ENCODE measurements at places on chromosomes 16 and 17.

DNA sequence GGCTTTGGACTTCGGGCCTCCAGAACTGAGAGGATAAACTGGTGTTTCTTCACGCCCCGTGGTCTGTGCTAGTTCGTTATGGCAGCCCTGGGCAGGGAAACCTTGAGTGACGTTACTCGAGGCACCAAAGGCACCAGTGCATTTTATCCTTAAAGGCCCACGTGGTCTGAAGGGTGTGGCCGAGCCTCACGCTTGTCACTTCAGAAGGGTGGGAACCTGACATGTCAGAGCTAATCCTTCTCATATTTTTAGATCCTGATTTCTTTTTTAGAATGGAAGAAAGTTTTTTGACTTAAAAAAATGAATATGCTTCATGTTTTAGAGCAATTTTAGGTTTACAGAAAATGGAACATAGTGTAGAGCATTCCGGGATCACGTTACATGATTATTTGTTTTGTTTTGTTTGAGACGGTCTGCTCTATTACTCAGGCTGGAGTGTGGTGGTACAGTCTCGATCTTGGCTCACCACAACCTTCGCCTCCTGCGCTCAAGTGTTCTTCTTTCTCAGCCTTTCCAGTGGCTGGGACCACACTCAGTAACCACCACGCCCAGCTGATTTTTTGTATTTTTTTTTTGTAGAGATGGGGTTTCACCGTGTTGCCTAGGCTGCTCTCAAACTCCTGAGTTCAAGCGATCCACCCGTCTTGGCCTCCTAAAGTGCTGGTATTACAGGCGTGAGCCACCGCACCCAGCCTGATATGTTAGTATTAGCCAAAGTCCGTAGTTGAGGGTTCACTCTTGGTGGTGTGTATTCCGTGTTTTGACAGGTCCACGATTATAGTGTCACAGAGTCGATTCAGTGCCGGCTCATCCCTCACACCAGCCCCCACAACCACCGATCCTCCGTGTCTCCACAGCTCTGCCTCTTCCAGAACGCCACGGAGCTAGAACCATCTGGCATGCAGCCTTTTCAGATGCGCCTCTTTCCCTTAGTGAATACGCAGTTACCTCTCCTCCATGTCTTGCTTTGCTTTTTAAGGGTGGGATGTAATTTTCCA is 47.9 kb downstream of the RAB11FIP3 start:
- DNase-seq: no peak

DNA sequence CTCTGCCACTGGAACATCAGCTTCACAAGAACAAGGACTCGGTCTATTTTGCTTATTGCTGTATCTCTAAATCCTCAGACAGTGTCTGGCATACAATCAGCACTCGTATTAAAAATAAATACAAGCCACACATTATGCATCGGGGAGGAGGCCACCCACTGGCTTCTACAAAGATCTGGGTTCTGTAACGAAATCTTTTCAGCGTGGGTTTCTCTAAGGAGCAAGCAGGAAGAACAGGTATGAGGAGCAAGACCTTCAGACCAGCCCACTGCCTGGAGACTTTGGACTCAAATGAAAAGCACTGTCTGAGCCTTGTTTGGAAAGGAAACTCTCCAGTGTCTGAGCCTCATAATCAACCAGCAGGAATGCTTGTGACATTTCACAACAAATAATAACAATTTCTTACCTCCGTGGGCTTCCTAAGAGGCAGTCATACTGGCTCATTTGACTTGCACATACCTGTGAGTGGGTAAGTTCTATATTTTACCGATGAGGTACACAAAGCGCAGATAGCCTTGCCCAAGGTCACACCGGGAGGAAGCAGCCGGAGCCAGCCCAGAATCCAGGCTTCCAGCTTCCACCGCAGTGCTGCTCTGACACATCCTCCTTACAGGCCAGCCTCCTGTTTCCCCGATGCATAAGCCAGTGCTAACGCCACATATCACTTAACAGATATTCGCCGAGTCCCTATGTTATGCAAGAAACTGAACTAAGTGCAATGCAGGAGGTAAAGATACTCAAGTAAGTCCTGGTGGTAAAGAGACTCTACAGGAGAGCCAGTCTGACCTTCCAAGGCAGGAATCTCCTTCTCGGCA is 118.6 kb upstream of the TNRC6C start:
- no peak for DNase-seq

DNA sequence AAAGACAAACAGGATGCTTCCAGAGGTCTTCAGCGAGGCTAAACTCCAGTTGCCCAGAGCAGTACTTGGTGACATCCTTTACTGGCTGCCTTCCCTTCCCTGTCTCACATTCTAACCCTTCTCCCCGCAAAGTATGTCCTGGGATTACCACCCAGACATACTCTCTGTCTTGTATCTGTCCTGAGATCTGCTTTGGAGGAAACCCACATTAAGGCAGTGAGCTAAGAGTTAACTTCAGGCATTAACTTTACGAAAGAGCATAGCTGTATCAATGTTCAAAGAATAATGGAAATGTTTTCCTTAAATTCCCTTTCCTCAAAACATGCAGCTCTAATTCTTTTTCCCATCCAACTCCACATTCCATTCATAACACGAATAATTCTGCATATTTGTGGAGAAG is 385.2 kb downstream of the NPIPA8 start:
- no peak for DNase-seq

GRCh38 chr16:17921357-17921978 is 415.1 kb downstream of the NPIPA8 start:
- DNase-seq: no peak

- no peak for DNase-seq
Measured at GRCh38 chr16:68090130-68090529, 5.0 kb downstream of the NFATC3 start.

GRCh38 chr17:74104921-74105320 is 98.6 kb upstream of the RPL38 start:
- DNase-seq: no peak

DNA sequence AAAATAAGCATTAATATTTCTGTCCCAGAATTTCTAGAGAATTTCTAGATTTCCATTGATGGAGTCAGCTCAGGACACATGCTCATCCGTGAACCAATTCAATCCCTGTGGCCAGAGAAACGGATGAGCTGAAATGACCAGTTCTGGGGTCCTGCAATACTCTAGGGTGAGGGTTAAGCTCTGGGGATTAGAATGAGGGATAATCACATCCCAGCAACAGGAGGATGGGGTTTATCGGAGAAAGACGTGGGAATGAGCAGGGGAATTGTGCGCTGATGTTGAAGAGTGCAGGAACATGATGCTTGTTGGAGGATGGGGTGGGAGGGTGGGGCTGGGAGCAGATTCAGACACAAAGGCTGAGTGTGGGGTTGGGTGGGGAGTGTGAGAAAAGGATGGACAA is 64.1 kb downstream of the SLC5A11 start:
- DNase-seq: no peak

DNA sequence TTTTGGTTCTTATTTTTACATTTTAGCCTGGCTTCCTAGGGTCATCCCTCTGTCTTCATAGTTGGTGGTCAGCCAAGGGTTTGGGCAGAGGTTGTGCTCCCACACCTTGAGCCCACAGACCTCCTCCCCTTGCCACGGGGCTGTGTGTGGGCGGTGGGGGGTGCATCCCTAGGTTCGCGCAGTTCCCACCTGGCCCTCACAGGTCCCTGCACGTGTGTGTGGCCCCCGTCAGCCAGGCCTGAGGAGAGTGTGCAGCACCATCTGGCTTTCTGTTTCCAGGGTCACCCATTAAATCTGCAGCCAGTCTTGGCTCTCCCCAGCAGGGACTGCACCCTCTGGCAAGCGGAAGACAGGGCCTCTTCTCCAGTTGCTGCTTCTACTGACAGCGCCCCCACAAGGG is 13.6 kb upstream of the OGFOD3 start:
- no peak for DNase-seq

DNA sequence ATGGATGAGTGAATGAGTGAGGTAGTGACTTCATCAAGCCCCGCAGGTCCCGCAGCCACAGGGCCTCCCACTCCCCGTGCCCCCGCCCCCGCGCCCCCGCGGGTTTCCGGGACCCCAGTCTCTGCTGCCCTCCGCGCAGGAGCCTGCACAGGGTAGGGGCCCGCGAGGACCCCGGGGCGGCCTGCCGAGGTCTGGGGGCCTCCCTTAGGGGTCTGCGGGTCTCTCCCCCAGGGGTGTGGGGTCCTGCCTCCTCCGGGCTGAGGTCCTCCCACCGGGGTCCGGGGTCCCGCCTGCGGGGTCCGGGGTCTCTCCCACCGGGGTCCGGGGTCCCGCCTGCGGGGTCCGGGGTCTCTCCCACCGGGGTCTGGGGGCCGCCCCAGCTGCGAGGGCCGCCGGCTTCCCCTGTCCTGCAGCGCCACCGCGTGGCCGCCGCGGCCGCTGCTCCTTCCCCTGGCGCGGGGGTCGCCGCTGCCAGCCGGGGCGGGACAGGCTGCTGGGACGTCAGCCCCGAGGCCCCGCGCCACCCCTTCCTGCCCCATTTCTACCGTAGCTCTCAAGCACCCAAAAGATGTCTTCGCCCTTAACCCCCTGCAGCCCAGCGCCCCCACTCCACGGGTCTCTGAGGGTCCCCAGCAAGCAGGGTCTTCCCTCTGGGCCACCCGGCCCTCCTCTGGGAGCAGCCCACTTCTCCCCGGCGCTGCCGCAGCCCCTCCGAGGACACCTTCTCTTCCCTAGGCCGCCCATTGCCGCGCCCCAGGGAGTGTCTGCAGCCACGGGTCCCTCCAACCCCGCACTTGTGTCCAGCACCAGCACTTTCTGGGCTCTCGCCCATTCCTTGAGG is 10.4 kb upstream of the CHMP6 start:
- no peak for DNase-seq

DNA sequence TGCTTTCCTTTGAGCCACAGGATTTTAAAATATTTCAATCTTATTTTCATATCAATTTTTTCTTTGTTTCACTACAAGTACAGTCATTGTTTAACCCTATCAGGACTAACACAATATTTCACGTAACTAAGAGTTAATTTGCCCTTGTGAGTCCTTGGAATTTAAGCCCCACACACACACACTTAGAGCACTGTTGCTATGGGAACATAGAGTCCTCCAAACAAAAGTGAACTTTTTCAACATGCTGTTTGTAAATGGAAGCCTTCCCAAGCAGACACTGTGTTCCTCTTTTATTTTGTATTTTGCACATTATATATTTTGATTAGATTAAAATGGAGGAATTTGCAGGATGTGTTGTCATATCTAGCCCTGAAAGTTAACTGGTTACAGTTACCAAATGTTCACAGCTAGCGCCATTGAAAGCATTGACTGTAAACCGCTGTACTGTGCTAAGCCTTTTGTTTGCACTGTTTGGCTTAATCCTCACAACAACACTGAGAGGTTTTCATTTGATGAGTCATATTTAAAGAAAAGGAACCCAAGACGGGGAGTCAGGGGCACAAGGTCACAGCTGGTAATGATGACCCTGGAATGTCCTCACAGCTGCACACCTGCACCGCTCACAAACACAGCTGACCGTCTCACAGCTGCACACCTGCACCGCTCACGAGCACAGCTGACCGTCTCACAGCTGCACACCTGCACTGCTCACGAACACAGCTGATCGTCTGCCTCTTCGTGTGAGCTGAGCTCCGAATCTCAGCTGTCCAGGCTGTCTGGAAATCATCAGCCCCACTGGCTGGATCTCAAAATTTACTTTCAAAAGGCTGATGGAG is 6.3 kb downstream of the HSBP1 start:
- no peak for DNase-seq

DNA sequence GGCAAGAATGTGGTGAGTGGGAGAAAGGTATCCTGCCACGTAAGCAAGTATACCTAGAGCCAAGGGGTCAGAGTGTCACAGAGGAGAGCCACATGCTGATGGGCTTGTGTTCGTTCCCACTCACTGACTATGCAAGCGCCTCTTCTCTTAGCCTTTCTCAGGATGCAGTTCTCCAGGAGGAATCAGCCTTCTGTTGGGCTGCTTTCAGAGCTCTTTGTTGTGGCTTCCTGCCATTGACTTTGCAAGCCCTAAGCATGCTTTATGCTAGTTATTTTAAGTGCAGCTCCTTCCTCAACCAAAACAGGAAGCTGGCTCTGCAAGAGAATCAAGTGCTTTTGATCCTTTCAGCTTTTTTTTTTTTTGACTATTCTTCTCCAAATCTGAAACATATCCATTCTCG is 66.6 kb downstream of the SIAH1 start:
- DNase-seq: no peak

GRCh38 chr17:42618442-42619150 is 9.1 kb downstream of the TUBG1 start:
- DNase-seq: no peak

- no peak for DNase-seq
Measured at GRCh38 chr17:7352910-7353635, 1.1 kb downstream of the KCTD11 start.

- DNase-seq: no peak
Measured at GRCh38 chr17:13160790-13161189, 143.0 kb upstream of the ELAC2 start.

- DNase-seq: no peak
Measured at GRCh38 chr17:81429821-81430551, 34.7 kb downstream of the BAHCC1 start.

- DNase-seq: no peak
Measured at GRCh38 chr16:31390504-31391041, 2.6 kb upstream of the ITGAD start.

- DNase-seq: peak; percentile 35
Measured at GRCh38 chr17:1720856-1721386, 3.6 kb upstream of the WDR81 start.

- no peak for DNase-seq
Measured at GRCh38 chr17:32596628-32597027, 109.8 kb downstream of the CDK5R1 start.

GRCh38 chr17:82237083-82237745 is 8.4 kb downstream of the SLC16A3 start:
- DNase-seq: no peak

DNA sequence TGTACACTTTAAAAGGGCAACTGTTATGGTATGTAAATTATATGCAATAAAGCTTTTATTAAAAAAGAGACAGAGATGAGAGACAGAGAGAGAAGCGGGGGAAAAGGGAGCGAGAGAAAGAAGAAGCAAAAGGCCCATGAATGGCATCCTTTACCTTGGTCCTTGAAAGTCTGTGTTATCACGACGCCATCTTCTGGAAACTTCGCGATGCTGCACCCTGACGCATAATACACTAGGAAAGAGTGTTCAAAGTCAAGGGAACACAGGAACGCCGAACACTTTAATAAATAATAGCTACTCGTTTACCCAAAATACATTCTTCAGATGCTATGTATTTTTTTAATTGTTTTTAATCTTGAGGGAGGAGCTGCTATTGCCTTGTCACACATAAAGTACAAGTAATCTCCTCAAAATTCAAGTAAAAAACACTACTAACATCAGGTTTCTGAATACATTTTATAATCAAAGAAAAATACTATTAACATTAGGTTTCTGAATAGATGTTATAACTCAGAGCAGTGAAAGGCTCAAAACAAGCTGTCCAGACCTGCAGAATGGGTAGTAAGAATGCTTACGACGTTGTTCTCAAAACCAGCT is 23.0 kb upstream of the SLC38A8 start:
- no peak for DNase-seq

Measured in stimulated activated CD8-positive, alpha-beta memory T cell treated with anti-CD3 and anti-CD28 coated beads, Interleukin-4, amount 100 ng/mL, for 4 hours (primary cell).